Activated CD8-positive, alpha-beta memory T cell treated with anti-CD3 and anti-CD28 coated beads for 1 hour (primary cell): ENCODE measurements at places on chromosomes 4 and X.

GRCh38 chrX:51608126-51608525 lies 10.6 kb downstream of the CENPVL3 start:
- DNase-seq: no peak

DNA sequence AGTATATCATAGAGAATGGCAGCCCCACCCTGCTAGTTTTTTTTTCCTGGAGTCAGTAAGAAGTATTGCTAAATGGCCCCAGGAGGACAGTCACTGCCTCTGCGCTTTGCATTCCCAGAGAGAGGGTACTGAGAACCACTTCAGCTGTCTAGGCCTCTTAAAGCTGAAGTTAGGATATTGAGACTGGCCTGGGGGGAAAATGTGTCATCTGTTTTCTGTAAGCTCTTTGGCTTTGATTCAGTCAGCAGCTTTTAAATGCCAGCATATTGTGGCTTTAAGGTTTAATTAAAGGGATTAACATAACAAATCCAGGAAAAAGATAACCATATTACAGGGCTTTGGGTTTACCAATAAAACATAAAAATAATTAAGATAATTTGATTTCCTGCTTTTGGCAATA lies 852.0 kb downstream of the PCDH18 start:
- DNase-seq: no peak

- DNase-seq: no peak
Measured at GRCh38 chr4:177194906-177195305, 114.8 kb upstream of the NEIL3 start.

DNA sequence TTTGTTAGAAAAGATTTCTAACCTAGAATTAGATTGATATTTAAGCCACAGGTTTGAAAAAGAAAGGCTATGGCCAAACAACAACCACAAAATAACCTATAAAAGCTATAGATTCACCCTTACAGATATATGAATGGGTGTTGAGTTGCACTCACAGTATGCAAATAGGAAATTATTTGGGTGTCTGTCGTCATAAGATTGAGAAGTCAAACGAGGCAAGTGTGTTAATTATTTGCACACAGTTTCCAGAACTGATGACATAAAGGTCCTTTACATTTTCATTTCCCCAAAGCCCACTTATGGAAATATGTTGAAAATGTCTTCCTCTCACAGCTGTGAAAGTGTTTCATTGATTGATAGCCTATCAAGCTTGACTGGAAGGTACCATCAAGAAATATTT lies 101.2 kb upstream of the CXCL13 start:
- no peak for DNase-seq

GRCh38 chrX:140132937-140133336 lies 167.6 kb upstream of the CXorf66 start:
- no peak for DNase-seq

GRCh38 chrX:63764946-63765345 lies 20.1 kb downstream of the ARHGEF9 start:
- no peak for DNase-seq

DNA sequence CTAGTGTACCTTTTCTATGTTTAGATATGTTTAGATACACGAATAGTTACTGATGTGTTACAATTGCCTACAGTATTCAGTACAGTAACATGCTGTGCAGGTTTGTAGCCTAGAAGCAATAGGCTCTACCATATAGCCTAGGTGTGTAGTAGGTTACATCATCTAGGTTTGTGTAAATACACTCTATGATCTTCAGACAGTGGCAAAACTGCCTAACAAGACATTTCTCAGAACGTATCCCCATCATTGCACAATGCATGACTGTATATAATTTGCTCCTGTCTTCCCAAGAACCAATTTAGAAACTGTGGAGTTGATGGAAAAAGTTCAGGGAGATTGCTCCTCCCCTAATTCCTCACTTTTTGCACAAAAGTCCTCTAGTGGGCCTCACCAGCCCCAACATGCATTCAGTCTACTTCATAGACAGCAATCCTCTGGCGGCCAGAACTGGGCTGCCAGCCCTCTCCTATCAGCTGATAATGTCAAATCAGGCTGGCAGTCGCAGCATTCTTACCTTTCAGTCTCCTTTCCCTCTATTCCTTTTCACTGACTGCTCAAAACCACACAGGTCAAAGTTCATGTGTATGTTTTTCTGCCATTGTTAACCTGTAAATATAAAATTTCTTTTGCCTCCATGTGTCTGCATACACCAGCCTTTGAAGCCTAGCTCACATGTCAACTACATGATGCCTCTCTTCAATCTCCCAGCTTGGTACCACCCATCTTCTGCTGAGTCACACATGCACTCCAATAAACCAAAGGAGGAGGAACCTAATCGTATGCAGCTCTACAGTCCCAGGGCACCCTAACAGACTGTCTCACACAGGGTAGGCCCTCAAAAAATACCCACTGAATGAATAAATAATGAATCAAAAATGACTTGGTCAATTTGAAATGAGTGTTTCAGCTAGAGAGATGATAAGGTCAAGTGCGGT lies 32.0 kb downstream of the BCLAF3 start:
- DNase-seq: no peak

GRCh38 chrX:110281377-110281776 lies 36.5 kb downstream of the AMMECR1 start:
- no peak for DNase-seq

GRCh38 chr4:124631760-124632159 lies 80.8 kb downstream of the ANKRD50 start:
- DNase-seq: no peak

DNA sequence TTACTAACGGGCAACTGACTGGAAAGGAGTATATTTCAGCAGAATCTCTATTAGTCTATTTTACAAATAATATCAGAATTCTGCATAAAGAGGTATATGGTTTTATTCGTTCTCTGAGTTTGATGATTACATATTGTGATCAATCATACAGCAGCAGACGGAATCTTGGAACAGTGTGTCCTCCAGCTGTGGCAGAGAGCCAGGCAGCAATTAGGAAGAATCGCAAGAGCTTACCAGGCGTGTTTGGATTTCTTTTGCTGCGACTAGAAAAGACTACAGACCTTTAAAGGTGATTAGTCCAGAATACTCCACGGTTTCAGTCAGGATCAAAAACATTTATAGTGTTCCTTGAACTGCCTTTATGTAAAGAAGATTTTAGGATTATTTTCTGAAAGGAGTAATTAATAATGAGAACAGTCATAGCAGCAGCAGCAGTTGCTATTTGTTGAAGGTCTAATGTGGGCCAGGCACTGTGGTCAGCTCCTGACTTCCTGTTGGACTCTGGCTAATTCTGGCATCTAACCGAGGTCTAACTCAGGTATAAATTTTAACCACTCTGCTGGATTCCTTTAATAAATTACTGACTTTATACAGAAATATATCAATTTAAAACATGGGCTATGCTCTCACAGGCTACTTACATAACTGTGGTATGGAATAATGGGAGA lies 225.3 kb upstream of the CXorf66 start:
- no peak for DNase-seq

- DNase-seq: no peak
Measured at GRCh38 chrX:76433219-76433618, 5.7 kb downstream of the MAGEE1 start.

DNA sequence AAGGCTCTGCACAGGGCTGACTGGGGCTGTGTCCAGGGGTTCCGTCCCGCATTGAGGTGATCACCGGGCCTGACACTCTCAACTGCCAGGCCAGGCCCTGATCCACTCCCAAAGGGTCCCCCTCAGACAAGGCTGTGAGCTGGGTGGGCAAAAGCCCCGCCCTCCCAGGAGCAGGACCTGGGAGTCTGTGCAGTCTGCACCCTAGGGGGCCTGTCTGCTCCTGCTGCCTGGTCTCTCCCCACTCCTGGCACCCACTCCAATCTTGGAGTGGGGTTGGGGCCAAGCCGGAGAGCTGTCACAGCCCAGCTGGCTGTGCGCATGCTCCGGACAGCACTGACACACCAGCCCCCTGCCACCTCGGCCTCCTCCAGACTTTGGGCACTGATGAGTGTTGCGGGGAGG lies 9.4 kb upstream of the SPP1 start:
- no peak for DNase-seq

- no peak for DNase-seq
Measured at GRCh38 chr4:148333265-148333664, 108.9 kb downstream of the NR3C2 start.

DNA sequence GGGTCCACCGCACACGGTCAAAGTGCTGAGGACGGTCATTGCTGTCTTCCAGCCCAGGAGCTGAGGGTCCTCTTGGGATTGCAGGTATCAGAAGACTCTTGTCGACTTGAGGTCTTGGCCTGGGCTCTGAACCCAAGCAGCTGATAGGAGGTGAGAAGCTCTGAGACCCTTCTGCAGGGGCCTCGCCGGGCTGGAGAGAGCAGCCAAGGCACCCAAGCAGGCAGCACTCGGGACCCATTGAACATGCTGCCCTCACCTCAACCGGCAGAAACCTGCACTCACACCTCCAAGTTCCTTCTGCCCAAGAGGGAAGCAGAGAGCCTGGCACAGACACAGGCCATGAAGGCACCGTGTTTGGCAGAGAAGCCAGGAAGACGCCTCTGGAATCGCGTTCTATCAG lies 34.1 kb downstream of the PDHA1 start:
- no peak for DNase-seq

- no peak for DNase-seq
Measured at GRCh38 chr4:98203332-98204235, 57.6 kb upstream of the RAP1GDS1 start.

- no peak for DNase-seq
Measured at GRCh38 chr4:160233141-160233540, 1130.3 kb downstream of the RAPGEF2 start.

DNA sequence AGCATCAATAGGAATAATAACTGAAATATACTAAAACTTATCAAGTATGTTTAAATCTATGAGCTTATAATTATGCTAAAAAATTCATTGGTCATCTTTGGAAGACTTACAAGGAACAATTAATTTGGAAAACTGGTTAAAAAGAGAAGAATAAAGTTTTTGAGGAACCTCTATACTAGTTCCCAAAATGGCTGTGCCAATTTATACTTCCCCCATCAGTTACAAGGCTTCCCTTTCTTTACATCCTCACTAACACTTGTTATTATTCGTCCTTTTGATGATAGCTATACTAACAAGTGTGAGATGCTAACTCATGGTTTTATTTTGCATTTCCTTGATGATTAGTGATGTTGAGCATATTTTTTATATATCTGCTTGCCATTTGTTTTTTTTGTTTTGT lies 17.1 kb downstream of the OGT start:
- DNase-seq: no peak

DNA sequence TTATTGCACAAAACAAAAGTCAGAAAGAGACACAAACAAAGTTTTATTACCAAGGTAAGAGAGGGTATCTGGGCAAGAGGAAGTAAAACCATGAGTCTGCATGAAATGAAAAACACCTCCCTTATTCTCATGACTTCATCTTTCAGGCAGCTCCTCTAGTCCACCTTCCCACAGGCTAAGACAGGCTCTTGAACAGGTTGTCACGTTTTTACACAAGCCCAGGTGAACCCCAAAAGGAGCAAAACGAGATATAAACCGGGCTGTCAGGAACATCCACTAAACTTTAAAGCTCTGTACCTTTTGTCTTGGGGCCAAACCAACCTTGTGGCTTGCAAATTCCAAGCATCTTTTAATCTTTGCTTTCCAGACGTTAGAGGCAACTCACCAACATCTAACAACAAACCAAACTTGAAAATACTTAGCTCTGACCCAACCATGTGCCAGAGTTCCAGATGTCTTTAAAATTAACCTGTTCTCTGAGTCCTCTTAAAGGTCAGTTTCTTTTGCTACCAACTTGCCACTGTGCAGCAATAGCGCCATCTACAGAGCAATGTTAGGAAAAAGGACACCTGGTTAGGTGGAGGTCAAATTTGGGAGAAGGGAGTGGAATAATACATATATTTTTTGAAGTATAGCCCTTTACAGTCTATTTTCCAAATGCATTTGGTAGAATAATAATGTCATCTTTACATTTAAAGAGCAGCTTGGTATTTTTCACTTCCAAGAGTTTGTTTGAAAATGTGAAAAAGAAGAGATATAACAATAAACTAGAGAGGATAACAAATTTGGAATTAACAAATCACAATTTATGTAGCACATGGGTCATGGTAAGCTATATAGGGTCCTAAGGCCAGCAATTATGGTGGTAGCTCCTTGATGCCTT lies 73.1 kb downstream of the QRFPR start:
- no peak for DNase-seq

- DNase-seq: no peak
Measured at GRCh38 chrX:78527818-78528217, 131.3 kb downstream of the RTL3 start.

GRCh38 chr4:183362916-183363542 lies 40.8 kb upstream of the CLDN24 start:
- no peak for DNase-seq

DNA sequence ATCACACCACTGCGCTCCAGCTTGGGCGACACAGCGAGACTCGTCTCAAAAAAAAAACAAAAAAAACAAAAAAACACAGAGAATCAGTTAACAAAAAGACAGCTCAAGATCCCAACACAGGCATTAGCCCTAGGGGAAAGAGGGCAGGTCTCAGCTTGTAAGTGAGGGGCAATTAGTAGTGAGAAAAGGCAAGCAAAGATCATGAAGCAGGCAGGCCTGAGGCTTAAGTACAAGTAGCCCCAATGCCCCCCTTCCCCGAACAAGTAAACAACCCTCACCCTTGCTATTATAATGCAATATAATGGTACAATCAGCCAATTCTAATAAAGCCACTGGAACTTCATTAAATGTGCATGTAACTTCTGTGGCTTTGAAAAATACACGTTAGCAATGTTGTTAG lies 17.0 kb downstream of the ADGRA3 start:
- no peak for DNase-seq

DNA sequence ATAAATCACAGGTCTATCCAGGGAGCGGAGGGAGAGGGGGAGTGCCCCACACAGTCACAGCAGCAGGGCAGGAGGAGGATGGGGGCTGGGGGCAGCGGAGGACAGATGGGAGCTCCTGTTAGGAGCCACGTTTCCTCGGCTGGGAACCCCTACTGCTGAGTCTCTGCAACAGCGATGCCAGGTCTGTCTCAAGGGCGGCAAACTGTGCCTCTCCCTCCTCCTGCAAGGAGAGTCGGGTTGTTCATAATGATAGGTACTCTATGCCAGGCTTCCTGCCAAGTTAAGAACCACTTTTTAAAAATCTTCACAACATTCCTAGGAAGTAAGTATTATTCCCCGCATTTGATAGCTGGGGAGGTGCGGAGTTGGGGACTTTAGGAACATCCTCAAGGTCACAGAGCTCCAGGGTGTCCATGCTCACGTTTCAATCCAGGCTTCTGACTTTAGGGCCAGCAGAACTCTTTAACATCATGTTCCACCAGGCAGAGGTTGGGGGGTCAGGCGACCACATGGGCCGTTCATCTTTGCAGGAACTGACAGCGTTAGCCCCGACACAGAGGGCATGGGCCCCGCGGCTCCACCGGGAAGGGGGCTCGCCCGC lies 98.3 kb upstream of the MAML3 start:
- no peak for DNase-seq

- no peak for DNase-seq
Measured at GRCh38 chrX:148976571-148977400, 476.4 kb downstream of the AFF2 start.

- no peak for DNase-seq
Measured at GRCh38 chr4:78560296-78560963, 8.9 kb downstream of the ANXA3 start.

DNA sequence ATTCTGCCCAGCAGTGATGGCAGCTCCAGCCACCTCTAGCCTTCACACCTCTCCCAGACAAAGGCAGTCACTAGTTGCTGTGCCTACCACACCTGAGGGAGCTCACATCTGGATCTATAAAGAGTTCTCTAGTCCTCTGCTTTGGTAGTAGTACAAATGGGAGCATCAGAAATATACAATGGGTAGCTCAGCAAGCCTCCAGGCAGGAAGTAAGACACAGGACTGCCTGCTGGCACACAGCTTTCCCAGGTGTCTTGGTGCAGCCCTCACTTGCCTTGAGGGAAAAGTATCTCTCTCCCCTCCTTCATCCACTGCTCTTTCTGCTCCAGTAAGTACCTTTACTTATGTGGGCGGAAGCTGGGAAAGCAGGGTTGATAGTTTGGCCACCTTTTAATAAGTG lies 212.9 kb upstream of the SLC7A11 start:
- no peak for DNase-seq
